Stimulated activated CD4-positive, alpha-beta T cell treated with anti-CD3 and anti-CD28 coated beads, Interleukin-2, amount 100 ng/mL, for 24 hours (primary cell): ENCODE measurements at places on chromosomes 5 and 9.

DNA sequence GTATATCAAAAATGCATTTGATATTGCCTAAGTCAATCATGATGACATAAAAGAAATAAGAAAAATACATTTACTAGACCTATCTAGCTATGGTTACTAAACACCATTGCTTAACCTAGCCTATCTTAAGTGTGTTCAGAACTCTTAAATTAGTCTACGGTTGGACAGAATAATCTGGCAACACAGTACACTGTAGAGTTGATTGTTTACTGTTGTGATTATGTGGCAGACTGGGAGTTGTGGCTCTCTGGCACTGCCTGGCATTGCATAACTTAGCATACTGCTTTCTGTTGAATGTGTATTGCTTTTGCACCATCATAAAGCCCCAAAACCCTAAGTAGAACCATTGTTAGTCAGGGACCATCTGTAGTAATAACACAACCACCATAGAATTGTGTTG, 21.2 kb upstream of the ZFAND5 start:
- DNase-seq, result no peak

GRCh38 chr5:172420235-172420939, 33.9 kb downstream of the SH3PXD2B start:
- DNase-seq, result no peak

DNA sequence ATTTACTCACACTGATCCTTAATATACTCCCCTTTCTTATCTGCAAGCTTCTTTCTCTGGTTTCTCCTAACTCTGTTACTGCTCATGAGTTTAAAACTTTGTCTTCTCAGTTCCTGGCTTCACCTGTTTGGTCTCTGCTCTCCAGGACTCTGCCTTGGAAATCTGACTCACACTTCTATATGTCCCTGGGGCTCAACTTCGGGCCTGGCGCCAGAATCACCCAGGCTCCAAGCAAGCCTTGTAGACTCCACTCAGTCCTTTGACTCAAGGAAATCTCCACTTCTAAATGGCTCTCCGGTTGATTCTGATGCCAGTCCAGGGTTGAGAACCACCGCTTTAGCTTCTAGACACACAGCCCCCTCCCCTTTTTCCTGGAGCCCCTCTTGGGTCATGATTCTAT, 57.8 kb downstream of the TMC1 start:
- DNase-seq, result no peak

DNA sequence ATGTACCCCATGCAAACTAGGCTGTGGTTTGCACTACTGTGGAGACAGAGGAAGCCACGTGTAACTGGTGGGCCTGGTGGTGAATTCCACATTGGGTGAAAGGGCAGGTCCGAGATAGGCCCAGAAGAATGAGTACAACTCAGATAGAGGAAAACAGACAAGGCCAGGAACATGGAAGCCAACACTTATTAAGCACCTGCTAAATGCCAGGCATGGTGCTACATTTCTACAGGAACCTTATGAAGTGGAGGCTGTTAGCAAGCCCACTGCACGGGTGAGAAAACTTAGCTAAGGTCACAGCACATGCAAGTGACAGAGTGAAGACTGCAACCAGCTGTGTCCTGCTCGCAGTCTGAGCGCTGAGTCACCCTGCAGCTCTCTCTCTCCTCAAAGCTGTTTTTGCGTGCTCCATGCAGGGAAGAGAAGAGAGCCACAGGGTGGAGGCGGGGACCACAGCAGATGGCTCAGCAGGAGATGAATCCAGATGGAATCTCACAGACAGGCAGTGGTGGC, 65.5 kb upstream of the SPTLC1 start:
- DNase-seq, result no peak

DNA sequence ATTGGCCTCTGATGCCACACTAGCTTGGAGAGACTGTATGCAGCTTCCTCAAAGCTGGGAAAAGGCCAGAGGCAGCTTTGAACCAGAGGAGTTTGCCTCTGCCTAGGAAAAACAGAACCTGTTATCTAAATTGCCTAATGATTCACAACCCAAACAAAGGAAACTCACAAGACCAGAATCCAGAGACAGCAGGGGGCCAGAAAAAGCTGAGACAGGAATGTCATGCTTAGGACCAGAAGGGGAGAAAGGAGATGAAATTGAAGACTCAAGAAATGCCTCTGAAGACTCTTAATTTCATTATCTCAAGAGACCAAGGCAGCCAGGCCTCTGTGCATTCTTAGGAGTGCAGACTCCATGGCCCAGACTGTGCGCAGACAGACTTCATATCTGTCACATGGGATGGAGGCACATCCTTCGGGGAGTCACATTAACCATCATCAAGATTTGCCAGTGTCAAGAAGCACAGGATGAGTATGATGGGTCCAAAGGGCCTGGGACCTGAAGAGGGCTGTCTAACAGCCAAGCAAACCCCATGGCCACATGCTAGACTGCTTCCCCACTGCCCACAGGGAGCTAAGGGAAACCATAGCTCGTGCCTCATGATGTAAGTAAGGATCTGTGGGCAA, 57.3 kb downstream of the ARSB start:
- DNase-seq, result no peak

- no peak for DNase-seq
These were observed 11.3 kb downstream of the CARD19 start for GRCh38 chr9:93107151-93107824.

DNA sequence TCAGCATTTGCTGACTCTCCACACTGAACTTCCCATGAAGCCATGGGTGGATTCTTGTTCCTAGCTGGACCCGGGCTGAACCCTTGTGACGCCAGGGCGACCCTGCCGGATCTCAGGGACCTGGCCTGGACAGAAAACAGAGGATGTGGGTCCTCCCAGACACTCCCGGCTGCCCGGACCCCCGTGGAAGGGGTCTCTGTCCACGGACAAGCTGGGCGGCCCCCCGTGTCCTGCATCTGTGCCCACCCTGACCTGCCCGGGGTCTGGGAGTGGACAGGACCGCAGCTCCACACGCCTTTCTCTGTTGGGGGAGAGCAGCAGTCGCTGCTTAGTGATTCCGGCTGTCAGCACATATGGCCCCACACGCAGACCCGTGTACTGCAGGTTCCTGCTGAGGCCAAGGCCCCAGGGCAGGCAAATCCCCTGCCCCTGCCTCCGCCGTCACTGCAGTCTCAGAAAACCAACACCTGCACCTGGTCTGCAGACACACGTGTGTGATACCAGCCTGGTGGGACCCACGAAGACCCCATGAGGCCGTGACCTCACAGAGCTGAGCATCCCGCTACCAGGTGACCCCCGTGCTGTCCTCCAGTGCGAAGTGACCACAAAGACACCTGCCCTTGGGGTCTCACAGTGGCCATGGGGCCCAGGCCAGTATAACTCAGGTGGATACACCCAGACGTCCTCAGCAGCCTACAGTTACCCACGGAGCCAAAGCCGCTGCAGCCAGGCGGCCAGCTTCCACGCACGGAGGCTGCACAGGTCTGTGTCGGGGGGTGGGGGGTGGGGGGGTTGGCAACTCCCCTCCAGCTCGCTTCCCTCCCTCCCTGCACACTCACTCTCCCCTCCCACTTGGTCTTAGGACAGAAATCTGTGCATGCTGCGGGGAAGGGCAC, 50.6 kb downstream of the NKD2 start:
- no peak for DNase-seq

- DNase-seq, result no peak
These were observed 4.1 kb downstream of the PTCH1 start for GRCh38 chr9:95512709-95513095.

DNA sequence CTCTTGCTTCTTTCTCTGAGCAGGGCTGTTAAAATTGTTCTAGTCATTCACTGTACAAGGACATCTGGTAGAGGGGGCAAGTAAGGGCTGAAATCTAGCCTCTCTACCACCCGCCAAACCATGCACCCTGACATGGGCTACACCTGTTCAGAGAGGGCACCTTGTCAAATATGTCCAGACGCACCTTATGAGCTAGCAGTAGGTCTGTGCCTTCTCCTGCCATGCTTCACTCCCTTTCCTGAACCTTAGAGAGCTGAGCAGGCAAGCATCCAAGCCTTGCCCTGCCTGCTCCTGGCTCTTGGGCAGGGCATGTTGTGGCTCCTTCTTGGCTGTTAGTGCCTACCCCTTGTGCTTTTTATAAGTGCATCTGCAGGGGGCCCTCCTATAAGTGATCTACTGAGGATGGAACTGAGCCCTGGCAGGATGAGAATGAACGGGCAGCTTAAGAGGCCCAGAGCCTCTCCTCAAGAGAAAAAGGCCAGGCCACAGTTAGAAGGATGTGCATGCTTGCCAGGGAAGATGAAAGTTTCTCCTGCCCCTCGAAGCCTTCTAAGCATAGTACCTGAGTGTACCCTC, 3.8 kb upstream of the NEUROG1 start:
- no peak for DNase-seq

DNA sequence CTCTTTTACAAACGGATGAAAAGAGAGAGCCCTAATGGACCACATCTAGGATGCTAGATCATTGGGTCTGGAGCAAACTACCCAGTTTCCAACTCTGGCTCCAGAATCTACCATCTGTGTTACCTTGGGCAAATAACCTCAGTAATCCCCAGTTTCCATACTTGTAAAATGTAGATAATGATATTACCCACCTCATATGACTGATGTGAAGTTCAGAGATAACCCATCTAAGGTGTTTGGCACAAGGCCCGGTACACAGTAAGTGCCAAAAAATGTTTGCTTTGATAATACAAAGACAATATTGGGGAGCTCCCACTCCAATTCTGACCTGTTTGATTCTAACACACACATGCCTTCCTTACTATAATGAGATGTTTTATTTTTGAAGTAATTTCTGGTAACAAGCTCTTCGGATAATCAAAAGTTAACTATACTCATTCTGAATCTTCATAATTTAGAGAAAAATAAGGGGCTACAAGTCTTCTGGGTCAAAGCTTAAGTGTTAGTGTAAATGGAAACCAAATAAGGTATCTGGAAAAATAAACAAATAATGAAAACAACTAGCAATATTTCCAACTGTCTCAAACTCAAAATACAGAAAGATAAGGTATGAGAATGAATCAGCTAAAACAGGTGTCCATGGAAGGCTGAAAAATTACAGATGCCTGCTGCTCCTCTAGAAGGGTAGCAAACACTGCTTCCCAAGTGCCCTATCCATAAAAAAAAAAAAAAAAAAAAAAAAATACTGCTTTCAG, 30.4 kb downstream of the ELL2 start:
- no peak for DNase-seq

DNA sequence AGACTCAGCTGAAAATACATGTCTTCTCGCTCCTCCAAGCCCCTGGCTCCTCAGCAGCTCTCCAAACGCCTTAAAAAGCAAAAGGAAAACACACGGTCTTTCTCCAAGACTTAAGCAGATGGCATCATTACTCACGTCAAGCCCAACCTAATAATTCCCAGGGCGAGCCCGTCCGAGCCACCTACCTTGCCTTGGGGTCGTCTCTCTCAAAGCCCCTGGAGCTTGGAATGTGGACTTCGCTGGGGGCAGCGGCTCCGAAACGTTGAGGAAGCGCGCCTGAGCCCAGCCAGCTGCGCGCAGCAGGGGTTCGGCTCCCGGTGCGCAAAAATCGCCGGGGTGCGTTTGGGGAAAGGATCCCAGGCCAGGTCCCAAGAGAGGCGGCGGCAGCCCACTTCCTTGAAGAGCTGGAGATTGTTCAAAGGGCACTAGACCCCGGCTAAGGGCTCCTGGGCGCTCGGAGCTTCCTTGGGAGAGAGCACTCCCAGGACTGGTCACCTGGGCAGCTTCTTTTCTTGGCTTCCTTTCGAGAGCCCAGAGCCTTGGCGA, 395 bp downstream of the DRD1 start:
- no peak for DNase-seq

DNA sequence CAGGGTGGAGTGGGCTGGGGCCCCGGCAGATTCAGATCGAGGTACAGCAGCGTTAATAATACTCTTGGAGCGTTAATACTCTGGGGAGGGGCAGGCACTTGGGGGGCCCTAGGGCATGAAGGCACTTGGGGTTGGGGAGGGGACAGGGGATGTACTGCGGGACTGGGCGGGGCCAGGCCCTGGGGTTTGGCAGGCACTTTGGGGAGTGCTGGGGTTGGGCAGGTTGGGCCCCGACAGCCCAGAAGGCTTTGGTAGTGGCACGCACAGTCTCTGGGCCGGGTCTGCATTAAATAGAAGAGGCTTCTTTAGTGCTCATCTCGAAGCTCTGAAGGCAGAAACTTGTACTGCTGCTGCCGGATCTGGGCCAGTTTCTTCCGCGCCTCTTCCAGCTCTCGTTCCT, 7.8 kb upstream of the TPM2 start:
- DNase-seq, result no peak

DNA sequence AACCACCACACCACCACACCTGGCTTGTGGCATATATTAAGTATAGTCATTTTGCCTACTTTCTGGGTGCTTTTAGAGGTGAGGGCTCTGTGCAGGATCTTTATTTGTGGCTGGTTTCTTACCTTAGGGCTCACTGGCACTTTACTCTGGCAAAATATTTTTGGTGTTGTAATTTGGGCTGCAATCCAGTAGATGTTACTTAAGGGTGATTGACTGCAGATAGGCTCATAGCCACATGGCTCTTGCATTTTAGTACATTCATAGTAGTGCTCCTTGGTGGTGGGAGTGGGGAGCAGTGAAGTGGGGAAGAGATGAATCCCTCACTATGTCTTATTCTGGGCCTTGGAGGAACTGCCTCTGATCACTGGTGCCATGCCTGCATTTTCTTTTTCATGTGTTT, 376.1 kb upstream of the GRIN3A start:
- DNase-seq, result no peak

- DNase-seq, result no peak
These were observed 21.0 kb upstream of the TRIM52 start for GRCh38 chr5:181281984-181282316.
